Cortex of kidney (tissue), 1 donor: ENCODE measurements at places on chromosomes 2 and 18.

DNA sequence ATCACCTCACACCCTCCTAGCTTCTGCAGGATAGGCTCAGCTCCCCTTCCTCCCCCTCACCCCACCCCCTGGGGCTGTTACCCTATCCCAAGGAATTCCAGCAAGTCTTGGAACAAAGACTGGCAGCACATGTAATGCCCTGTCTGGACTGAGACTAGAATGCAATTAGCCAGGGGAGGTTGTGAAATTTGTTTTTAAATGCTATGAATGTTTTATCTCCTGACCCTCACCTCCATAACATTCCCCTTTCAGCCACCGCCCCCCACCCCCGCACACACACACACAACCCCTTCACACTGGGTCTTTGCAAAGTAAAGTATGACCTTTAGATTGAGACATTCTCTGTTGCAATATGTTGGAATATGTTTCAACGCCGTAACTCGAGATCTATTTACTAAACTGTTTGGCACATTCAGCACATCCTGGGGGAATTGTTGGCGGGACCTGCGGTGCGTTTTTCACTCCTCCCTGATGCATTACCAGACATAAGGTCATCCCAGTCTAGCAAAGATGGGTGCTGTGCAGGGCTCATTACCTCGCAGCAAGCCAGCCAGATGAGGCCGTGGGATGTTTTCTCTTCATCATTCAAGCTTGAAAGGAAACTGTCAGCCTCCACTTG, 290.7 kb upstream of the SLC14A2 start:
- no peak for DNase-seq

GRCh38 chr2:149040451-149040850, 2.0 kb downstream of the LYPD6B start:
- DNase-seq, result no peak

GRCh38 chr2:64792300-64792699, 138.6 kb upstream of the SERTAD2 start:
- DNase-seq, result no peak

GRCh38 chr2:68253219-68254068, 1.1 kb upstream of the PPP3R1 start:
- DNase-seq, result no peak

GRCh38 chr2:239816576-239817467, 208.3 kb downstream of the NDUFA10 start:
- no peak for DNase-seq

- DNase-seq, result no peak
Measured at GRCh38 chr2:52939250-52939649, 828.4 kb upstream of the CHAC2 start.

DNA sequence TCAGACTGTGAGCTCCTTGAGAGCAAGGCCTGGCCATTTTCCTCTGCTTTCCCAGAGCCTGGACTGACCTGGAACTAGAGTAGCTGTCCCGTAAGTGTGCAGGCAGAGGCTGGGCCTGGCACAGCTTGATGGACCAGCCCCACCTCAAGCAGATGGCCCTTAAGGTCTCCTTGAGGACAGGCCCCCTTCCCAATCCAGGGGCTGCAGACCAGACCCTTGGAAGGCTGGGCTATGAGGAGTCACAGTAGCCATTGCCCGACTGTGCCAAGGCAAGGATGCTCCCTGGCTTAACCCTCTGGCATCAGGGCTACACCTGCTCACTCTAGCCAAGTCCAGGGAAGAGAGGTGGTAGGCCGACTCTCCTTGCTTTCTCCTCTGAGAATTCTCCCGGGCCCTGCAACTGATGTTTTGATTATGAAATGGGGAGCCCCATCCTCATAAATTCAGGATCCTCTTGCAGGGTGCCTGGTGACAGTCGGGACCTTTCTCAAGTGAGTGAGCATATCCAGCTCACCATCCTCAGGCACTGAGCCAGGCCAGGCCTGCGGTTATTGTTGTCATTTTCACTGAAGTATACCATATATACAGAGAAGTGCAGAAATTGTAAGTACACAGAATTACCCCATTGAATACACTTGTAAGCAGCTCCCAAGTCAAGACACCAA, 51.7 kb downstream of the DPYSL5 start:
- no peak for DNase-seq

DNA sequence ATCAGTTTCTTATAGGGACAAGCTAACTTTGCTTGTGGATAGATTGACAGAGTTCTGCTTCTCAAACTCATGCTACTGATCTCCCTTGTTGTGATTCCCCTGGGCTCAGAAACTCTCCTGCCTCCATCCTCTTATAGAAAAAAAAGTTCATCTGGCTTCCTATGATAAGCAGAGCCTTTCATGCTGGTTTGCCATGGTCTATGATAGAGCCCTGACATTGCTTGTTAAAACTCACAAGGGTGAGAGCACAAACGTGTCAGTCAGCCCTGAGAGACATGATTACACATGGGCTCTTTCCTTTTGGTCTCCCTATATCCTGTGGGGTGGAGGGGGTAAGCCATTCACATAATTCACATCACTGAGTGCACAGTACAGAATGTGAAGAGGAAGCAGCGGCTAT, 121.8 kb downstream of the TDRD15 start:
- no peak for DNase-seq
